ENCODE measurements at places on chromosomes 7 and 10.
A peak's percentile ranks its signal among the peaks of the same experiment; 100 is the strongest.

DNA sequence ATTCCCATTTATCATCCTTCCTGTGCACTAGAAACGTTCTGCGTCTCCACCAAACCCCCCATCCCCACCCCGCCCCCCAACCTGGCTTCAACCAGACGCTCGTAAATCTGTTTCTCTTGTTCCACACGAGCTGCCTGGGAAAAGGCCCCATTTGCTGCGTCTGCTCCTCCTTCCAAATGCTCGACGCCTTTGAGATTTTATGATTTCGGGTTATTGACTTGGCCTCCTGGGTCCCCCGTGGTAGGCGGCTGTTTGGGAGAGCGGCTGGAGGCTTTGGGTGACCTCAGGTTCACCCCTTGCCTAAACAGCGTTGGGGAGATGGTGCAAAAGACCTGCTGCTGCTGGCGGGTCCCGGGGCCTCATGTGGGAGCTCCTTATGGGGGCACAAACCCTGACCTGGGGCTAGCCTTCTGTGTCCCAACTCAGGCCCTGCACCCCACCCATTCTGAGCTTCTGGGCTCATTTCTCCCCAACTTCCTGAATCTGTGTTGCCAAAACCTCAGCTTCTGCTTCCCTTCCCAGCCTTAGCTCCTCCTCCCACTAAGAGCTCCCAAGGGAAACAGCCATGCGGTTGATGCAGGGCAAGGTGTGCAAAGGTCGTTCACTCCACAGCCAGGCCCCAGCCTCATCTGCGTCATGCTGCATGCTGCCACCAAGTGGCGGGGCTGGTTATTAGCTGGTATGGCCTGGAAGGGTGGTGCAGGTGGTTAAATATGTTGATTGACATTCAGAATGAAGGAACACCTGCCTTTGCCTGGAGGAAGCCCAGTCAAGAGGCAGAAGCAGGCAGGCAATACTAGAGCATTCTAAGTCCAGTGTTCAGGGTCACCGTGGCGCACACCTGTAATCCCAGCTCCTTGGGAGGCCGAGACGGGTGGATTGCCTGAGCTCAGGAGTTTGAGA, 49.1 kb upstream of the ELN start:
- peak; percentile 83 for DNase-seq

DNA sequence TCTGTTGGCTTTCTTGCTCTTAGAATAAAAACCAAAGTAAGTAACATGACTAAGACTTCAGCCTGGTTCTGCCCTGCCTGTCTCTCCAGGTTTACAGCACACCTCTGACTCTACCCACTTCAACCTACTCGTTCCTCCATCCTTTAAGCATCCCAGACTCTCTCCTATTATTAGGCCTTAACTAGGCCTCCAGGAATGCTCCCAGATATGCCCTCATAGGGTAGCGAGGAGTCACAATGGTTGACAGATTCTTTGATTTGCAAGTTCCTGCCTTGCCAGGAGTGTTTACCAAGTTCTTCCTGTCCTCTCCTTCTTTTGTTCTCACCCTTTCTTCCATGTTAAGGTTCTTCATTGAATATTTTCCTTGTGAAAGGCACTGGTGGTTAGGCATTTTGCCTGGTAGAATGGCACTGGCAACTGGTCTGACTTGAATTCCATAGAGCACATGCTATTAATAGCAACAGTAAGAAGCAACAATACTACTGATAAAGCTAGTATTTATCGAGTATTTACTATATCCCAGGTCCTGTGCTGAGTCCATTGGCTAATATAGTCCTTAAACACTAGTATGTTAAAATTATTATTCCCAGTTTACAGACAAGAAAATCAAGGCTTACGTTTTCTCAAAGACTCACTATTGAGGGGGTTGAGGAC, 327.9 kb upstream of the PRKCQ start:
- DNase-seq = no peak

DNA sequence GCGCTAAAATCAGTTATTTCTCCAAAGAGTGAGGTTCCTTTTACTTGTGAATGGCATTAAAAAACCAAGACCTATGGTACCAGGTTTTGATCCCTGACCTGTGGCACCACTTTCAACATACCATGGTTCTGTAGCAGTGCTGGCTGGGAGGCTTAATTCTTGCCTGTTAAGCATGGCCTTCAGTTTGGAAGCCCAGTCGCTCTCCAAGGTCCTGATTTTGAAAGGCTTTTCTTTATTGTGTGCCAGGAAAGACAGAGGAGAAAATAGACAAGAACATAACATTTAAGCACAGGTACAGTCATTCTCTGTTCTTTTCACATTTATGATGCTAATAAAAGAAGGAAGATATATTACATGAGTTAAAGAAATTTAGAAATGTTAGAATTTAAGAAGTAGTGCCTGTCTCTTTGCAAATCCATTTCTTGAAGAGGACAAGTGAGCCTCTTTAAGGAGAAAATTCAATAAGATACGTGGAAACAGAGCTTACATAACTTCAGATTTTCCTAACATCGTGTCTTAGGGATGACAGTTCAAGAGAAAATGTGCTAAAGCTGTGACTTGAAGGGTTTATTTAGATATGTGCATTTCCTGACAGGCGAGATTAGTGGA, 357.6 kb downstream of the DPP6 start:
- DNase-seq = no peak

DNA sequence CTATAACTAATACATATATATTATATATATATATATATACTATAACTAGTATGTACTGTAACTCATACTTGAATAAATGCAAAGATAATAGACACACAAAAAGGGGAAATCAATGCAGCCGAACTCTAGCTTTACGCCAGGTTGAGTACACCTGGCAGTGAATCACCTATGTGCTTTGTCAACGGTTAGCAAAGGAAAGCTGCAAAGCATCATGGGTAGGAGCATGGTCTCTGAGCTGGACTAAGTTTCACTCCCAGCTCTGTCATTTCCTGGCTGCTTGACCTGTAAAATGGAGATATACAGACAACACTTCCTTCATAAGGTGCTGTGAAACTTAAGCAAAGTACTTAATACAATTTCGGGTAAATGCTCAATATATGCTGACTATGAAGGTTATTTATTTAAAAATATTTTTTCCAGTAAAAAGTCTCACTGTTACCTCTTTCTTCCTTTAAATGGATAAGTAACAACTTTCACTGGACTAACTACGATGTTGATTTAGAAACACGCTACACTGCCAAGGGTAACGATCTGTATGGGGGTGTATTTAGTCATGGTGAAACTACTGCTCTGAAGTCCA, 61.7 kb upstream of the ITGA8 start:
- DNase-seq = no peak

DNA sequence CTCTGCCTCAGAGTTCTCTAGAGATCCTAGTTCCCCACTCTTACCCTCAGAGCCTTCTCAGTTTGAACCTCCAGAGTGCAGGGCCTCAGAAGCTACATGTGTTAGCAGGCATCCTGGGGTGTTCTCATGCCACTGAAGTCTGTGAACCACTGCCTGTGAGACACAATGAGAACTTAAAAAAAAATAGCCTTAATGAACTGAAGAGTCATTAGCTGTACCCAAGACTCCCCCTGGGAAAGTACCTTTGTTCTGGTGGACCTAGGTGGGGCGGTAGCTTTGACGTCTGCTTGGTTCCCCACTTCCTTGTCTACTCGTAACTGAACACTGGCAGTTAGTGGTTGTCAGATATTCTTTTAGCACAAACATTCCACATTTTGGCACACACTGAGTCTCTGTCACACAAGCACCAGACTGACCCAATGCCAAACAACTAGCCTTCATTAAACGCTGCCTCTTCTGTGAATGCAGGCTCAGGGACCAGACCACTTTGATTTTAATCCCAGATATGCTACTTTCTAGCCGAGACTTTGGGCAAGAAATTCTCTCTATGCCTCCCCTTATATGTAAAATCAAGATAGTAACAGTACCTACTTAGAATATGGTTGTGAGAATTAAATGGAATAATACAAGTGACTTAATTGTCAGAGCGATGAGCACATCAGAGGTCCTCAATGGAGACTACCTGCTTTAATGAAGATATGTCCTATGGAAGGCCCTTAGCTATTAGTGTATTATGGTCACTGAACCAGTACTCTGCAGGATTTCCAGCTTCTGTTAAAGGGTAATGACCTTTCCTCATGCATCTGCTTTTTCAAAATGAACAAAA, 75.3 kb upstream of the CC2D2B start:
- no peak for DNase-seq

DNA sequence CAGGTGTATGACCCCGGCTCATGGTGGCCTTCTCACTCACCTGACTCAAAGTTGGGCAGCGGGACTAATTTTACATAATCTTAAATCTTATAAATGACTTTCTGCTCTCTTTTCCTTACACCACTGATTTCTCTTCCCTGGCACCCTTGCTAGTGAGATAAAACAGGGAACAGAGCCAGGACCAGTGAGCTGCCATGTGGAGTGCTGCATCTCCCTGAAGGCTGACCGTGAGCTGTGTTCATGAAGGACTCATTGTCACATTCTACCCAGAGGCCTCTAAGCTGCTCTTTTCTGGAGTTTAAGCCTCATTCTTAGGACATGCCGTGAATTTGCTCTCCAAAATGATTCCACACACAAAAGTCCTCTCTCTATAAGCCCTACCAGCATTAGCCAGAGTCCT, 762.3 kb downstream of the AUTS2 start:
- no peak for DNase-seq

- DNase-seq = no peak
Observed at GRCh38 chr7:12630513-12630819, 57.0 kb upstream of the ARL4A start.

- no peak for DNase-seq
Observed at GRCh38 chr10:3196958-3197347, 24.4 kb upstream of the PITRM1 start.

DNA sequence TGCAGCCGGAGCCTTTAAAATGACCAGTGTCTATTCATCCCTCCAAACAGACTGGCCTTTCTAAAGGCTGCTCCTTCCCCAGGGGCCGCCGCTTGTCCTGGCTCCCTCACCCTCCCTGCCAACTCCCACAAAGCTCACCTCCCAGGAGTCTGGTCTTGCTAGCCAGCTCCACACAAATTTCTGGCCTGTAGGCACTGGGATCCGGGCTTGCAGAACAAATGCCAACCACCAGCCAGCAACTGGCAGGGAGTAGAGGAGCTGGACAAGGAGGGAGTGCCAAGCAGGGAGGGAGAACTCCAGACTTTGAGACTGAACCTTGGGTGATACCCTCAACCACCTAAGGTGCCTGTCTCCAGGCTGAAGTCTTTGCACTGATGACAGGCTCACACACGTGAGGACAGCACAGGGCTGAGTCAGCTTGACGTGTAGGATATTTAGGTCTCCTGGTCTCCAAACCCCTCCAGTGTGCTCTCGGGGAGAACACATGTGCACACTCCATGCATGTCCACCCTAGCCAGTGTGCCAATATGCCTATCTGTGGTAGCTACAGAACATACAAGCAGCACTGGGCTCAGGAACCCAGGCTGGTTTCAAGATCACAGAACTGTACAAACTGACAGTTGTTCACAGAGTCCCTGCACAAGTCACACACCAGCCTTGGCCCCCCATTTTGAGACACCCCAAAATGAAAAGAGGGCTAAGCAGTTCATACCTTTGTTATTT, 6.0 kb downstream of the PAX2 start:
- no peak for DNase-seq

DNA sequence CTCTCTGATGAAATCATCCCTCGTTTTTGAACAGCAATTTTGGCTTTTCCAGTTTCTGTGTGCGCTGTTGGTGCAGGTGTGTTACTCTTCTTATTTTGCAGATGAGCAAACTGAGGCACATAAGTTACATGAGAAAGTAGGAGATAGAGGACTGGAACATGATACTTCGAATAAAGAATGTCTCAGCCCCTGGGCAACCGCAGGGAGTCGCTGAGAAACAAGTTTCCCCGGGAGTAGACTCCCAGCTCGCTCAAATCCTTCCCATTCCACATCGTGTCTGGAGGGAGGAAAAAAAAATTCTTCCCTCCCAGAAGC, 18.0 kb downstream of the MXI1 start:
- DNase-seq = no peak

- no peak for DNase-seq
Observed at GRCh38 chr7:24727154-24728120, 29.8 kb downstream of the GSDME start.

DNA sequence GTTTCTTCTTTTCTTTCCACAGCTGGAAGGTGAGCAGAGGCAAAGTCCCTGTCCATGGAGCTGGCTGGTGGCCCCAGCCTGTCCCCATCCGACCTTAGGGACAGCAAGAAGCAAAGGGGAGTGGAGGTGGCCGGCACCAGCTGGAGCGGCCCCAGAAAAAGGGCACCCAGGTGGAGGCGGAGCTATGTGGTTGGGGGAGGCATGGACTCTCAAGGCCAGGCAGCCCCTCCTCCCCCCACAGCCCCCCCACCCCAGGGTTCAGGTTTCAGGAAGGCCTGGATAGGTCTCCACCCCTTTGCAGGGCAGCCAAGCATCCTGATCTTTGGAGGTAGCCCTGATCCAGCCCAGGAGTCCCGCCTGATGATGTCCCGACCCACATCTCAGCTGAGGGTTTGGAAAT, at the start of gene SSC4D:
TSS of gene SSC4D (minus strand) at position 161 of the 400 bp plus-strand sequence. CDS start 5,258 bp downstream, outside the sequence.
- no peak for DNase-seq

DNA sequence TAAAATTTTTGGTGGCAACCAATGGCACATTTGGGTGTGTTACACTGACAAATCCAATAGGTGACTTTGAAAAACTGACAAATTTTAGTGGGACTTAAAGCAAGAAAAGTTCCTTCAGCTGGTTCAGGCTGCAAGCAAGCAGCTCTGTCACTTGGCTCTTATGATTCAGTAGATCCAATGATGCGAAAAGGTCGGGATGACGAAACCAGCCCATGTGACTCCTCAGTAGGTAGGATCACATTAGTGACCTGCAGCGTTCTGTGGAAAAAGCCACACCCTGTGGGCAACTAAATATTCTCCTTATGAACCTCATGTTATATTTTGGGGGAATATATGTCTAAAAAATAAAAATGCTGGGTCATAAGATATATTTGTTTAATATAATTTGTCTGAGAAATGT, 13.3 kb upstream of the TSGA13 start:
- no peak for DNase-seq

- no peak for DNase-seq
Observed at GRCh38 chr10:89302625-89303024, 779 bp downstream of the IFIT2 start.

- no peak for DNase-seq
Observed at GRCh38 chr7:158498443-158499081, 89.1 kb downstream of the PTPRN2 start.

DNA sequence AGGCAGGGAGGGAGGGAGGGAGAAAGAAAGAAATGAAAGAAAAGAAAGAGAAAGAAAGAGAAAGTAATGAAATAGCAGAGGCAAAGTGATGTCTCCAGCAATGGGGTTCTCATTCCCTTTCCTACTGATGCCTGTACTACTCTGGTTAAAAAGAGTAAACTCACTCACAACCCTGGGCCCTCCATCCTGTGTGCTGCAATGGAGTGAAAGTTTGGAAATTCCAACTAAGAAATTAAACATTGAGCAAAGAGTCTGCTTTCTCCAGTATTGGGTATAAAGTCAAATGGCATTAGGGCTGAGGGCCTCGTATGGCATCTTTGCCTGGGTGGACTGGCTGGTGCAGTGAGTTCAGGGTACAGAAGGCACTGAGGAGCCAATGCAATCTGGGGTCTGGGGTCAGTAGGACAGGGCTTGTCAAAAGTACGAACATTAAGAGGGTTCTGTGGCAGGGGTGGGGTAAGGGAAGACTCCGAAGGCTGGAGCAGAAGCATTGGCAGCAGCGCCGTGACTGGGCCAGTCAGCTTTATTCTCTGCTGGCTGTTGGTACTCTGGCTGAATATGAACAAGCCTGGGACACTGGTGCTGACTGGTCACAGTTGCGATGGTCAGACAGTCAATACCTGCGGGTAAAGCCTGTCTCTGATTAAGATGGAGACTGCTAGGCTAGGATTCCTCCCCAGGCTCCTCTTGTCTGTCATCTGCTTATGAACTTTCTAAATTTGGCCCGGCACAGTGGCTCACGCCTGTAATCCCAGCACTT, 24.1 kb upstream of the TNS3 start:
- no peak for DNase-seq

Measured in fibroblast of skin of right biceps (primary cell).